DMS153 (cell line): ENCODE measurements at places on chromosomes 3 and 15.

GRCh38 chr3:43709022-43709421 lies 18.3 kb downstream of the ABHD5 start:
- no peak for DNase-seq

DNA sequence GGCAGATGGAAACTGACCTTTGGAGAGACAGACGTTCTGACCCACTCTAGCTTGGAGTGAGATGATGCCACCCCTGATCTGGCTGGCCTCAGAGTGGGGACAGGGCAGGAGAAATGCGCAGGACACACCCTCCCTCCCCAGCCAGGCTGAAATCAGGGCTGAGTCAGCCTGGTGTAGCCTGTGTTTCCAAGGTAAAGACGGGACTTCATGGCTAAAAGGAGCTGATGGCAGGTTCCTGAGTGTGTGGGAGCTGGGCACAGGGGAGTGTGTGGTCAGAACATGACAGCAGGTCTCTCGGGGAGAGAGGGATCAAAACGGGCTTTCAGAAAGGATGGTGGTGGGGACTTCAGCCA lies 14.6 kb upstream of the POLG start:
- no peak for DNase-seq

DNA sequence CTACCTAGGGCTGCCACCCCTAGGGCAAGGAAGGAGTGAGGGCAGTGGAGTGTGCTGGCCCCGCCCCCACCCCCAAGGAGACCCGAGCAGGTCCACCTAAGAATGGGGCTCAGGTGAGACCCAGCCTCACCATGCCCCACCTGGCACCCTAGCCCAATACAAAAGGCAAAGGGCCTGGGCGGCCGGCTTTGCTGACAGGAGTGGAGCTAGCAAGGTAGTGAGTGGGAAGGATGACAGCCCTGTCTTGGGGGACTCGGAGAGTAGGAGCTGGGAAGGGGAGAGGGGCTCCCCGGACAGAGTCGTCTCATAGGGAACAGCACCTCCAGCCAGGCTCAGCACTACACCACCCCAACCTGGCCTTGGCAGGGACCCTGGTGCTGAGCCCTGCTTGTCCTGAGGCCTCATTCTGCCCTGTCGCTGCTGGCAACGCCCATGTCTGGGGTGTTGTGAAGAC lies 12.1 kb downstream of the C15orf39 start:
- DNase-seq = no peak

DNA sequence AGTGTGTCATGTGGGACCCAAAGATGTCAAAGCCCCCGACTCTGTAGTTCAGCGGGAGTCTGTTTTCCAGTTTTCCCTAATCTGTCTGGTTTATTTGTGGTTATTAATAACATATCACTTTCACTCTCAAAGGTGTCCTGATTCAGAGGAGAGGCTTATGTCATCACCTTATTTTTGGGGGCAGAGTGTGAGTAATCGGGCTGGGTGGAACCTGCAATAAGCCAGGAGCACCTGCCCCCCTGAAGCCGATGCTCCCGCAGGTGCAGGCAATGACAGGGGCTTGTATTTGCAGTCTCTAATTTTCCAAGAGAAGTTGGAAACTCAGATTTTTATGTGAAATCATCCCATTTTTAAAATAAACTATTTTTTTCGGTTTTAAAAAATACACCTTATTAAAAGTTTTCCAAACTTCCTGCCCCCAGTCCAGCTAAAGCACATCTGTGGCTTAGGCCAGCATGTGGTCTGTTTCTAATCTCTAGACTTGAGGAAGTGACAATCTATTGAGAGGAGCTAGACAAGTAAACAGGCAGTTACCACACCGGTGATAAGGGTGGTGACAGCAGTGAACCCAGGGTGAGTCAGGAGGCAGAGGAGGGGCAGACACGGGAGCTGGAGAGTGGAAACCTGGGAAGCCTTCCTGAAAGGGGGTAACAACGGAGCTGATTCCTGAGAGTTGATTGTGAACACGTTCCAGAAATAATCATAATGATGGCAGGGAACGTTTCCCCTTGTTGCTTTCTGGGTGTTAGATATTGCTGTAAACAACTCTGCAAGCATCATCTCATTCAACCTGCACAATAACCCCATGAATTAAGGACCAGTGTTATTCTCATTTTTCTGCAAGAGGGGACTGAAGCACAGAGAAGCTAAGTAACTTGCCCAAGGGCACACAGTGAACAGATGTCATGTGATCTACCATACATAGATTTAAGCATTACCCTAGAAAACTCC lies 37.2 kb downstream of the BHLHE40 start:
- DNase-seq = no peak

- DNase-seq = peak; percentile 75
Observed at GRCh38 chr3:124243177-124243859, 251.4 kb upstream of the ROPN1 start.

DNA sequence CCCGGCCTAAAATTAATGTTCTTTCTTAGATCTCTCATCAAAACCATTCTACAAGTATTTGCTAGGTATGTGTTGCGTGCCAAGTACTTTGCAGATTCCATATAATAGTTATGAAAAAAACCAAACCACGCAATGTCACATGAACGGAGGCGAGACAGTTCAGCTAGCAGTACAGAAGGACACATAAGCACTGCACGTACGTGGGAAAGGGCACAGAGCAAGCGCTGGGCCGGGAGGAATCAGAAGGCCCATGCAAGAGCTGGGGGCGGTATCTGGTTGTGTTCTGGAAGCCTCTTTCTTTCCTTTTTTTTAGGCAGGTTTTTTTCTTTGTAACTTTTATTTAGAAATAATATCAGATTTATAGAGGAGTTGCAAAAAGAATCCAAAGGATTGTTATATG lies 11.3 kb downstream of the PDIA5 start:
- DNase-seq = no peak

DNA sequence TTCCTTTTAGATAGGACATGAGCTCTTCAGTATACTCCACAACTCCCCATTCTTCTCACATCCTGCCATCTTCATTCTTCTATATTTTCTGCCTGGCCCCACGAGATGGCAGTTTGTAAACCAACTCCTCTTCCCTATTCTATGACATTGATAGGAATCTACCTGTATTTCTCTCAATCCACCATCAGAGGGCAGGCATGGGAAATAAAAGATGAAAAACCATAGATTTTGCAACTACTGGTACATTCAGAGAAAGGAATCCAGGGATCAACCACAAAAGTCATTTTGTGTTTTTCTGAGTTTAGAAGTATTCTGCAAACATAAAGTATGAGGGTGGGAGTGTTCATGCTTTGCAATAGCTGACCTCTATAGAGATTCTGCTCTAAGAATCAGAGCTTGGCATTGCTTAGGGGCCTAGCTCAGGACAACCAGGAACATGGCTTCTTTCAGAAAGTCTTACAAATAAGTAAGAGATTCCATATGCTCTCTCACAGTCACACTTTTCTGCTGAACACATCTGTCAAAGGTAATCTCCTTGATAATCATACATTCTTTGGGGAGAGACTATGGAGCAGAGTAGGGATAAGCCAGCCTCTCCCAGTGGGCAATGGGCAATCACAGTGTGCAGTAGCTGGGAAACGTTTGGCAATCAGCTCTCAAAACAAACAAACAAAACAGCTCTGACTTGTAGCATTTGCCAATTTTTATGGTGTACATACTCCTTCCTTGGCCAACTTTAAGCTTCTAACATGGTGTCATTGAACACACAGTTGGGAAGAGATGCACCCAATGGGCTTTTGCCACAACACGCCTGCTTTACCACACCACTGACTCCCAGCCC lies 43.1 kb upstream of the SLC25A36 start:
- DNase-seq = peak; percentile 24

DNA sequence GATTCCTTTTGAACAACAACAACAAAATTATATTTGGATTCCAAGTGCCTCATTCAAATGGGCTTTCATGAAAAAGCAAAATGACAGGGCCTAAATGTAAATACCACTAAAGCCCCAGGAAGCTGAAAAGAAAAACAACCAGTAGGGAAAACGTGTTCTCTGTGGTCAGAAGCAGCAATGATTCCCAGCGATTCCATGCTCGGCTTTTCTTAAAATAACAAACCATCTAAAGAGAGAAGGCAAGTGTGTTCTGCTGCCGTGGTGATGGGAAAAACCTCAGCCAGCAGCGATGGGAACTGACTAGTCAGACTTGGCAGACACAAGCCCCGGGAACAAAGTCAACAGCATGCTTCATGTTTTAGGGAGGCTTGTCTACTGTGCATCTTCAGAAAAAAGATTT lies 153.6 kb downstream of the TNIK start:
- no peak for DNase-seq

GRCh38 chr15:55846116-55846707 lies 103.3 kb upstream of the PRTG start:
- DNase-seq = no peak

GRCh38 chr3:89635137-89635536 lies 527.7 kb downstream of the EPHA3 start:
- no peak for DNase-seq

GRCh38 chr15:68821190-68821840 lies 620 bp upstream of the ANP32A start:
- DNase-seq = no peak

GRCh38 chr3:32405711-32406323 lies 14.2 kb downstream of the CMTM7 start:
- DNase-seq = no peak

GRCh38 chr15:77853910-77854309 lies 221.2 kb upstream of the LINGO1 start:
- DNase-seq = no peak

DNA sequence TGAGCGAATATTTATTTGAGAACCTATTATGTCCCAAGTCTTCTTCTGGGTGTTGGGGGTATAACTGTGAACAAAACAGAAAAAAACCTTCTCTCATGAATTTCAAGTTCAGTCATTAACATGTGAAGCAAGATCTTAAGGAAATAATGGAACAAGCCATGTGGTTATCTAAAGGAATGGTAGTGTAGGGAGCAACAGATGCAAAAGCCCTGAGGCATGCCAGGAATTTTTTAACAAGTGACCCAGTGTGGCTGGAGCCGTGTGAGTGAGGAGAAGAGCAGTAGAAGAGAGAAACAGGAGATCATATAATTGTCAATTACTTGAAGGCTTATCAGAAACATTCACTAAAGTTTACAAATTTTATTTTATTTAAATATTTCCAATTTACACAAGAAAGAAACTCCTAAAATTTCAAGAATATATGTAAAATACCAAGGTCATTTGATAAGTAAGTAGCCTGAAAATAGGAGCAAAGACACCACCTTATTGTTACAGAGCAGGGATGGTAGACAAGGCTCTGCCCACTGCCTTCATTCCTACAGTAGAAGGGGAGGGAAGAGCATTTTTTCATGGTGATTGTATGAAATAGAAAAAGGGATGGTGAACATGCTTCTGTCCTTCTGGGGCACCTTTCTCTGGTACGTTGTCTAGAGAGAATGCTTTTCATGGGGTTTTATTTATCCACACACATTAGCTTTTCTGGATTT lies 345.1 kb downstream of the PLOD2 start:
- DNase-seq = no peak

DNA sequence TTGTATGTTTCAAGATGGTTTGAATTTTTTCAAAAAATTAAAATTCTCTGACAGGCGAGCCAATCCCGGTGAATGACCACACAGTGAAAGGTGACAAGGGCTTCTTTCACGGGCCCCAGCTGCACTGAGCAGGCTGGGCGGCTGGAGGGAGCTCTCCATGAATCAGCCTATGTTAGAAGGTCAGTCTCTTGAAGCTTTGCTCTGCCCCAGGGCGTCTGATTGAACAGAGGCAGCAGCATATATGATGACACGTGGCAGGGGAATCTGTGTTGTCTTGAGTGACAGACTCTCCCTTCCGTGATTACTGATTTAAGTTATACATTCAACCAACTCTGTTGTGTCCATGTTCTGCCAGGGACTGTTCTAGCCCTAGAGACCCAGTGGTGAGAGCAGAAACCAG lies 51.5 kb downstream of the ISG20 start:
- DNase-seq = no peak

DNA sequence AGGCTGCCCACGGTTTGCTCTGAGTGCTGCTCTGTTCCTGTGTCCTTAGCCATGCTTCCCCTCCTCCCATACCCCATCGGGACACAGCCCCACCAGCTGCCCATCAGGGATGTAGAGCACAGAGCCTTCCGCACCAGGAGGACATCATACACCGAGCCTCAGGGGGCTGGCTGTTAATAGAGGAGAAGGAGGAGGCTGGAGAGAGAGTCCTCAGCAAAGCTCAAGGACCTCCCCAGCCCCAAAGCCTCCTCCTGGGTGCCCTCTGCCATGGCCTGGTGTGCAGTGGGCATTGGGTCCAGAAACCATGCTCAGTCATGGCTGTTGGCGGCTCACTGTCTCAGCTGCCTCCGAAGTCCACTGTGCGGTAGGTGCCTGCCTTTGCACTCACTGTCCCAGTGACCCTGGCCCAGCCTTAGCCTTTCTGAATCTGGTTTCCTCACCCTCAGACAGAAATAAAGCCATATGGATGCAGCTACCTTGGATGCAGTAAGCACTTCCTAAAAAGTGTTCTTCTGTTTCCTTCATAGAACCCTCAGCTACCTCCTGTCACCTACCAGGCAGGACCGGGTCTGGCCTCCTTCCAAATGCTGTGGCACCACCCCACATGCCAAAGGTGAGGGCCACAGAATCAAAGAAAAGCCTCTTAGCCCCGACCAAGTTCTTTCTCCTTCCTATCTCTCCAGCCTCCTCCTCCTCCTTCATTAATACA lies 53.9 kb downstream of the ACAD9 start:
- no peak for DNase-seq

DNA sequence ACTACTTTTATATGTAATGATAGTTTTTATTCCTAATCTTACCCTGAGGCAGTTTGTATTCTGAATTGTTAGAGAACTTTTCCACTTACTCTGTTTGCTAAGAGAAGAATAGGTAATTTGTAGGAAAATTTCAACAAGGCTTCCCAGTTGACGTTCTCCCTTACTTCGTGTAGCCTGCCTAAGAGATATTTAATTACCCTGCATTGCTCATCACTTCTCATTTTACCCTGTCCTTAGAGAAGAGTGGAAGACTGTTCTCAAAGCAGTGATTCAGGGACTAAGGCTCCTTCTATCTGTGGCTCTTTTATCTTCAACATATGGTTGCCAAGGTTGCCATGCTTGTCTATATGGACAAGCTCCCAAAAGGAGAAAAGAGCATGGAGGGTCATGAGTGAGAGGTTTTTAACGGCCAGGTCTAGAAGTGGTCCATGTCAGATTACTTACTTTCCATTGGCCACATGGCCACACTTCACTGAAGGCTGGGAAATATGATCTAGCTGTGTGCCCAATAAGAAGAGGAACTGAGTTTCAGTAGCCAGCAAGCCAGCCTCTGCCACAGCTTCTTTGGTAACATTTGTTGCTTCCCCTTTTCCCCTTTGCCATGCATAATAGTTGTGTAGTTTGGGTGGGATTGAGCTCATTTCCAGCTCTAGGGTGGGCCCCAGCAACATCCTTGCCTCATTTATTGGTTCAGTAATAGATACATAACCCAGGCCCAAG lies 22.1 kb downstream of the PDE8A start:
- DNase-seq = no peak
